ENCODE measurements at places on chromosomes 7 and 10.
A peak's percentile ranks its signal among the peaks of the same experiment; 100 is the strongest.

DNA sequence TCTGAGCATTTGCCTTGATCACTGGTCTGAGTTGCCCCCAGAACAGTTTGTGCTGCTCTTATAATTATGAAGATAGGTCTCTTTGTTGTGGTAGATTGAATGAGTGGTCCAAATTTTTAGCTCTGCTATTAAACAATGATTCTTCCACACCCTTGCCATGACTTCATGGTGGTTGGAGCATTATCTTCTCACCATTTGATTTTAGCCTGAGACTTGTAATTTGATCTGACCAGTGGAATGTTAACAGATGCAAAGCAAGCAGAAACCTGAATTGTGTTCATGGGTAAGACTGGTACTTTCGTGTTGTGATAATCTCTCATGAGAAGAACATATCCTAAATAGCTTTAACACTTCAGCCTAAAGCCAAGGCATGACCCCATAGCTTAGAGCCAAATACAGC, 139.1 kb downstream of the TFPI2 start:
- no peak for DNase-seq

- DNase-seq, result no peak
Measured at GRCh38 chr10:130999376-131000202, 311.9 kb downstream of the TCERG1L start.

DNA sequence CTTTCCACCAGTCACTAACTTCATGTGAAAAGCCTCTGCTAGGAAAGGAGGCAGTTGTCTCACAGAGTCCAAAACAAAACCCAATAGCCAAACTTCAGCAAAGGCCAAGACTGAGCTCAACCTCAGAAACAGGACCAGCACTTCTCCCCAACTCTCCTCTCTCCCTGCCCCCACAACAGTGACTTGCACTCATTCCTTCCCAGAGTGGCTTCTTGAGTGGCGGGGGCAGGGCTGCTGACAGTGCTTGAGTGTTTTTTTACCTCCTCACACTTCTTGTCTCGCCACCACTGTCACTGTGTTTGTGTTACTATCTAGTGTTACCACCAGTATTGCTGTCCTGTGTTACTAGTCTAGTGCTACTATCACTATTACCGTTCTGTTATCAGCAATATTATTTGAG, 206.8 kb downstream of the KLF6 start:
- DNase-seq, result no peak

DNA sequence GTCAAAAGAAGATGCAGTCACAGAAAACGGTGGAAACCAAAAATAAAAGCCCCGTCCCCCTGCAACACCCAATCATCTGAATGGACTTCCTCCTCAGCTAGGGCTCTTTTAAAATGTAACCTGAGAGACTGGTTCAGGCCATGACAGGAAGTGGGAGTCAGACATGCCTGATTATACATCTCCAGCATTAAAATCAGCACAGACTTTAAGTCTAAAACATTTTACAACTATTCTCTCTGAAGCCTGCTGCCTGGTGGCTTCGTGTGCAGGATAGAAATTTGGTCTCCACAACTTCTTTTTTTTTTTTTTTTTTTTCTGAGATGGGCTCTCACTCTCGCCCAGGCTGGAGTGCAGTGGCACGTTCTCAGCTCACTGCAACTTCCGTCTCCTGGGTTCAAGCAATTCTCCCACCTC, 30.3 kb downstream of the HACD1 start:
- DNase-seq, result peak; percentile 10

GRCh38 chr7:94666879-94667587, 11.1 kb upstream of the SGCE start:
- DNase-seq, result no peak
